Effector memory CD8-positive, alpha-beta T cell (primary cell): ENCODE measurements at places on chromosomes 5 and 9.

- peaks cover 8% of the 10 kb centered on the region for H3K4me1 ChIP-seq
- H3K4me3 ChIP-seq, result no peak overlapping the region
- DNase-seq, result no peak
- peaks cover 3% of the 10 kb centered on the region for H3K36me3 ChIP-seq
Measured at GRCh38 chr9:89747596-89747995, 142.8 kb downstream of the GADD45G start.

DNA sequence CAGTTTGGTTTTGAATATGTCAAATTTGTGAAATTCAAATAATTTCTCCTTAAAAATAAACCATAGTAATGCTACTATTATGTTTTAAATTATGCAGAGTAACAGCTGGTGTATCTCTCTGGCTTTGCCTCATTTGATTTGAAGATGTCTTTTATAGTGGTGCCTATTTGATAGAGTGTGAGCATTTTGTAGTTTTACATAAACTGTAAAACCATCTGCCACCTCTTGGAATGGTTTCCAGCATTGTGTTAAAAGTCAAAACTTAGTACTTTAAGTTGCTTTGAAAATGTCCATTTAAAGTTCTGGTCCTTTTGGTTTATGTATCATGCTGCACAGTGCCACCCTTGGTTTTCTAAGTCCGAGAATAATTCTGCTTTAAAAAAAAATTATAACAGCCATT lies 15.6 kb downstream of the PRDM6 start:
- H3K4me3 ChIP-seq, result no peak overlapping the region
- no peak for DNase-seq
- H3K27ac ChIP-seq, result no peak overlapping the region
- H3K27me3 ChIP-seq, result peaks cover 28% of the 10 kb centered on the region
- no peaks in the 10 kb centered on the region for H3K36me3 ChIP-seq

DNA sequence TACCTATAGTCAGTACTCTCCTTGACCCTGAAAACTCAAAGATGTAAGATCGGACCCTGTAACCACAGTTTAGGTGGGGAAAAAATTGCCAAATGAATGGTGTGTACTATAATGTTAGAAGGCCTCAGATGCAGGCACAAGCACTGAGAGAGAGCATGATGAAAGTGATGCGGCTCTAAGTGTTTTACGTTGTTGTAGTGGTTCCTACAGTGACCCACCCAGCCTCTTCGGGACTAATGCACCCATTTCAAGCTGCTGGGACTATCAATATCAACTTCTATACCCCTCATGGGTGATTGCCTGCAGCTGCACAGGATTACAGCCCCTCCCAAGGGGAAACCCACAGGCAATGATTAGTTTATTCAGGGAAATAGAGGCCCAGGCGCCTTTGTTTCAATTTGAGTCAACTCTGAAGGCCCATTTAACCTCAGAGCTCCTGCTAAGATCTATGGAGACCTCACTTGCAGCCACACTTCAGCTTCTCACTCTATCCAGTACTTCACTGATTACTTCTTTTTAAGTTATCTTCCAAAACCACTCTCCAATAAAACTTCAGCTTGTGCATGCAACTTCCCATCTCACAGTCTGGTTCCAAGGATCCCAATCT lies 340.7 kb downstream of the NR2F1-AS1 start:
- H3K4me1 ChIP-seq, result no peaks in the 10 kb centered on the region
- no peak overlapping the region for H3K4me3 ChIP-seq
- DNase-seq, result no peak

- peak overlapping the region; percentile 66 for H3K27ac ChIP-seq
- peaks cover 39% of the 10 kb centered on the region for H3K36me3 ChIP-seq
- H3K4me1 ChIP-seq, result peaks cover 57% of the 10 kb centered on the region
- DNase-seq, result no peak
- H3K4me3 ChIP-seq, result peak overlapping the region; percentile 50
Measured at GRCh38 chr5:151082282-151082902, 1.6 kb upstream of the TNIP1 start.

- peaks cover 6% of the 10 kb centered on the region for H3K4me1 ChIP-seq
- H3K27ac ChIP-seq, result no peak overlapping the region
- peaks cover 2% of the 10 kb centered on the region for H3K36me3 ChIP-seq
- no peaks in the 10 kb centered on the region for H3K27me3 ChIP-seq
Measured at GRCh38 chr9:127065592-127065991, 56.8 kb downstream of the ANGPTL2 start.

DNA sequence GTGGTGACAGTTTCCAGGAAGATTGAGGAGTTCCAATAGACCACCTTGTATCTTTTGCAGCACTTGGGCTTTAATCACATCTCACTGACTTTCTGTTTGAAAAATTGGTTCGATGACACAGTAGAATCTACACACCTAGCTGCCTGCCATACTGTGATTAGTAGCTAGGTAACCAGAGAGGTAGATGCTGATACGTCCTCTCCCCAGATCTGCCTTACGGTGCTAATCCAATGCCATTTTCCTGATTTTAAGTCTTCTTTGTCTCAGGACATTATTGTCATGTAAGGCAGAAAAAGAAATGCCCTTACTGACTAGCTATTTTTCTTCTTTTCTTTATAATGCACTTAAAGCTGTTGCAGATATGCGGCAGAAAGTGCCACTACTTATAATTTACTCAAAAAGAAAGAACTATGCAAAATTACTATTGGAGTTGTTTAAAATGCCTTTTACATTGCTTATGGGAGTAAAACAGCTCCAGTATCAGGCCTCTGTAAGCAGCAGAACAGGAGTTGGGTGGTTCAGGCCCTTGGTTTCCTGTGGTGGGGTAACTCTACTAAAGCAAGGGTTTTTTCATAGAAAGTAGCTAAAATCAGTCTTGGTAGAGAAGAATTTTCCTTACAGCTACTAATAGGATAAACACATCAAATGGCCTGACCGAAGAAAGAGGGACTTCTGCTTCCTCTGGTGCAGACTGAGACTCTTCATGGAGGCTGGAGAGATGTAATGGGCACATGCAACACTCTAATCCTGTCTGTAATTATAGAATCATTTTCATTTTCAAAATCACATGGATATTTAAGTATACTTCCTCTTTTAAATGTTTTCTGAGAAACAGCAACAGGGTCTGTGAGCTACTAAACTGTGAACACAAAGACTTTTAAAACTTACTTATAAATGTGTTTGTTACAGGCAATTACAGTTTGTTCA lies 177.2 kb downstream of the MAPKAP1 start:
- H3K27me3 ChIP-seq, result no peaks in the 10 kb centered on the region
- H3K4me3 ChIP-seq, result no peak overlapping the region
- peaks cover 18% of the 10 kb centered on the region for H3K4me1 ChIP-seq
- no peak for DNase-seq
